ENCODE measurements at places on chromosomes 2 and 18.
A peak's percentile ranks its signal among the peaks of the same experiment; 100 is the strongest.

DNA sequence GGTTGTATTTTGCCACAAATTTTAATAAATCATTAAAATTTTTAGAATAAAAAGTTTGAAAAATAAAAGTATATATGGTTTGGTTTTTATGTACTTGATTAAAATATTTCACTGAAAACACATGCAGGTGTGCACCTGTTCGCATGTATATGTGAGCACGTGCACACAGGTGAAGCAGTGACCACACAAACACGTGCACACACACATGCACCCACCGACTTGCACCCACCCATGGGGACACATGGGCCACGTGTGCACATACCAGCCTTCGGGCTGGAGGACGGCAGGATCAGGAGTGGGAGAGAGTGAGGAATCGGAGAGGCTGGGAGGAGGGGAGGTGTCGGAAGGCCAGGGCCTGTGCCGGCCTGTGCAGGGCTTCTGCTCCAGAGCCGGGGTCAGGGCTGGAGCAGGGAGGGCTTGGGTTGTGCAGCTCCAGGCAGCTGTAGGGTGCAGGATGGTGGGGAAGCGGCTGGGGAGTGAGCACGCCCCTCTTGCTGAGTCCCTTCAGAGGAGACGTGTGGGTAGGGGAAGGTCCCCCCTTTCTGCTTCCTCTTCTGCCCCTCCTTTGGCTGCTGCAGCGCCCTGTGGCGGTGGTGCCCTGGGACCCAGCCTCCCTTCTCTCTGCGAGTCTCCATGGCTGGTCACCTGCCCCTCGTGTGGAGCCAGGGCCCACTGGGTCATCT is 106.9 kb upstream of the HDAC4 start:
- no peak for DNase-seq

DNA sequence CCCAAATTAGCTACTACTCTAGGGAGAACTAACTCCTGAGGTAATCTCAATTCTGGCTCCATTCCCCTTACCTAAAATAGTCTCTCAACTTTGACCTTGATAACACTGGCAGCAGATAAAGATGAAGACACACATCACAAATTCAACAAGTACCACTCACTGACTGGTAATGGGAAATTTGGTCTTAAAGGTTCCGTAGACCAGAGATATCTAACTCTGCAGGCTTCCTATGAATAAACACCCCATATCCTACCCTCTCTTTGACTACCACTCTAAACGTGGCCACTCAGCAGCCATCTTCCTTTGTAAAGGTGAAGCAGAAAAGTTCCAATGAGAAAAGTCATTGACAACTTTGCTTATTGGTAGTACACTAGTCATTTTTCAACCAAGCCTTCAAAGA is 38.6 kb upstream of the GALNT5 start:
- DNase-seq, result no peak

- DNase-seq, result no peak
Measured at GRCh38 chr2:46876741-46877384, 38.7 kb downstream of the MCFD2 start.

GRCh38 chr2:150528861-150529801 is 41.7 kb upstream of the RND3 start:
- no peak for DNase-seq

DNA sequence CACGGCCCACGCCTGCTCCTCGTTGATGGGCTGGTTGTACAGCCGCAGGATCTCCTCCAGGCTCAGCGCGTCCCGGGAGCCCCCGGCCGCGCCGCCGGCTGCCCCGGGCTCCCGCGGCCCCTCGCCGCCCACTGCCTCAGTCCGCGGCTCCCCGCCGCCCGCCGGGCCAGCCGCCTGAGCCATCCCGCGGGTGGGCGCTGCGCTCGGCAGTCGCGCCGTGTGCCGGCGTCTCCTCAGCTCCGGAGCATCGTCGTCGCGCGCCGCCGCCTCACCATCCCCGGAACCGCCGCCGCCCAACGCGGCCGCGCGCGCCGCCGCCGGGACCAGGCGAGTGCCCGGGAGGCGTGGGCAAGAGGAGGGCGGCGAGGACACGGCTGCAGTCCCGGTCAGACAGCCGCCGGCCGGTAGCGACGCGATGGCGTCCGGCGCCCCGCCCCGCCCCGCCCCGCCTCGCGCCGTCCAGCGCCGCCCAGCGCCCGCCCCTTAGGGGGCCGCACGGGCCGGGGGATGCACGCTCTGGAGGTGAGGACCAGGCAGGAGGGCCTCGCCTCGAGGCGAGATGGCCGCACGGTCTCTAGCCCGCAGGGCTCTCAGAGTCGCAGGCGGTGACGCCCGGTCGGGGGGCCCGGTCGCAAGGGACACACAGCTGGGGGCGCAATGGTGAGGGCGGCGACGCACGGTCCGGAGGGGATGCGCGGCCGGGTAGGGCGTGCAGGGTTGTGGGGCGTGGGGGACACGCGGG is at the start of gene SPIRE1:
SPIRE1 (minus strand) TSS at position 424 of the 742 bp plus-strand sequence; CDS start at position 183, 241 bp downstream.
- no peak for DNase-seq

GRCh38 chr2:172972005-172972619 is 103.5 kb upstream of the MAP3K20 start:
- DNase-seq, result no peak

DNA sequence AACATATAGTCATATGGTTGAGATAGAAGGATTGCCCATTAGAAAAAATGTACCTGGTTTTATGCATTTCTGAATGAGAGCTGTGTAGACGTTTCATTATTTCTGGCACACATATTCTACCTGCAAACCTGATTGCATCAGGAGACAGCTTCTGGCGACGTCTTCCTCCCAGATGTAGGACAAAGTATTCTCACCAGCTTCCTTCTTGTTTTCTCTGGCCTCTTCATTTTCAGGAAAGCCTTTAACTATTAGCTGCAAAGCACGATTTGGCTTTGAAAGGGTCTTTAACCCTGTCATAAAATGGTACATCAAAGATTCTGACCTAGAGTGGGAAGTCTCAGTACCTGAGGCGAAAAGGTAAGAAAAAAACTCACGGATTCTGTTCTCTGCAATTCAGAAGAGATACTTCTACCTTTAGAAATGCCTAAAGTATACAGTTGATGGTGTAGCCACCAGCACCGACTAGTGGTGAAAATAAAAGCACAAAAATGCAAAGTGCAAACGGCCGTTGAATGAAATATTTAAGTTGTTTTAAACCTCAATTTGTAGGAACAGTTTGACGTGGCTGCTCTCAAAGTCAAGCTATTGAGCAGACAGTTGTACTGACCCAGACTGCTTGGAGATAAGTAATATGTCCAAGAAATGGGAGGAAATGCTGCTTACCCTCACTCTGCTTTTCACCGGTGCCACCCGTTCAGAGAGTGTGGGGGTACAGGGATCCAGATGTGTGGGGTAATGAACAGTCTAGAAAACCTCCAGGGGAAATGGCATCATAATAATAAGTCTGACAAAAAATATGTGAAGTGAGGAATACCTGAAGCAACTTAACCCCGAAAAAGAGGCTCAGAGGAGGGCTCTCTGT is 20.2 kb downstream of the IL18RAP start:
- no peak for DNase-seq

DNA sequence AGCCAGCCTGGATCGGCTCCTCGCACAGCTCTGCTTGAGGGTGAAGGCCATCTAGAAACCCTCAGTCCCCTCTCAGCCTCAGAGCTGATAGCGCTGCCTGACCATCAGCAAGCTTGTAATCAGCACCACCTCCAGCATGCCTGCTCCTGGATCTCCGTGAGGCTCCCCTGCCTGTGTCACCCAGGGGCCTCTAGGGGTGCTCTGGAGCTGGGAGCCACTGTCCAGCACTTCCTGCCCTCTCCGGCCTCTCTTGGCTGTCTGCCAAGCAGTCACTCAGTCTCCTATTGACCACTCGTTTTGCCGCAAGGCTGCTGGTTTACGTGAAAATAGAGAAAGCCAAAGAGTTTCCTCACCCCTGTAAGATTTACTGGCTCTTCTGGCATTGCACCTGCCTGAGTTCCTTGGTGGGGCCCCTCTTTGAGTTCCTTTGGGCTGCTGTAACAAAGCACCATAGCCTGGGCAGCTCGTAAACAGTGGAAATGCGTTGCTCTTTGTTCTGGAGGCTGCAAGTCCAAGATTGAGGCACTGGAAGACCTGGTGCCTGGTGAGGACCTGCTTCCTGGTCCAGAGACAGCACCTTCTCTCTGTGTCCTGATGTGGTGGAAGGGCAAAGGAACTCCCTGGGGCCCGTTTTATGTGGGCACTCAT is 17.9 kb downstream of the CAPN10 start:
- no peak for DNase-seq

DNA sequence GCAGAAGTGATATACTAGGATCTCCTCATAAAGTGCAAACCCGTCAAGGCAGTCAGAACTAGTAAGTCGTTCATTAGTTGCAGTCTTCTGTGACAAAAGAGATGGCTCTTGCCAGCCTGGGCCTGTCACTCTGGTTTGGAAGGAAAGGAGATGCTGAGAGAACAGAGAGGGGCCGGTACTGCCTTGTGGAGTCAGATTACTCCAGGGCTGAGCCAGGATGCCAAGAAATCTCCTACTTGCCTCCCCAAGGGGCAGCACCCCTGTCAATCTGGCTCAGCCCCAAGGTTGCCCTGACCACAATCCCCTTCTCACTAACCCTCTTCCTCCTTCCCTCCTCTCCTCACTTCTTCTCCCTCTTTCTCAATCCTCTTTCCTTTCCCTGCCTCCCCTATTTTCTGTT is 62.9 kb upstream of the ASPRV1 start:
- no peak for DNase-seq

DNA sequence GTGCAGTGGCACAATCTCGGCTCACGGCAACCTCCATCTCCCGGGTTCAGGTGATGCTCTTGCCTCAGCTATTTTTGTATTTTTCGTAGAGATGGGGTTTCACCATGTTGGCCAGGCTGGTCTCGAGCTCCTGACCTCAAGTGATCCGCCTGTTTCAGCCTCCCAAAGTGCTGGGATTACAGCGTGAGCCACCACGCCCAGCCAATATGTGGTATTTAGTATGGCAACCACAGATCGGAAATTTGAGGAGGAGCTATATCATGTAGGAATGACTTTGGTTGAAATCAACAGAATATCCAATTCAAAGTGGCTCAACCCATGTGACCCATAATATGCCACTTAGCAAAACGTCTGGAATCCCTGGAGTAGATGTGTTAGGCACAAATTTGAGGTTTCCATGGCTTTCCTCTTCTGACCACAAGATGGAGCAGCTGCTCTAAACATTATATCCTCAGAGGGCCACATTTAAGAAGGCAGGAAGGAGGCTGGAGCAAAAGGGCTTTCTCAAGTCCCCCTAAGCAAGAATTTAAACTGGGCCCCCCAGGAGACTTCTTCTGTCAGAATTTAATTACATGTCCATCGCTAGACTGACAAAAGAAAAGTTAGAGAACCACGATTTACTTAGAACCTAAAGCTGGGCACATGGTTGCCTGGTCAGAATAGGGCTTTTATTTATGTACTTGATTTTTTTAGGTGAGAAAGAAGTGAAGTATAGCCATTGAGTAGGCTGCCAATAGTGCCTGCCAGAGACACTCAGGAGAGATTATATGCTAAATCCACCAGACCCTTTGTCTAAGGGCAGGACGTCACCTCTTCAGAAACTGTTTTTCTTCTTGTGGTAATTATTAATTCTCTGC is 49.6 kb upstream of the ITSN2 start:
- DNase-seq, result peak; percentile 80

DNA sequence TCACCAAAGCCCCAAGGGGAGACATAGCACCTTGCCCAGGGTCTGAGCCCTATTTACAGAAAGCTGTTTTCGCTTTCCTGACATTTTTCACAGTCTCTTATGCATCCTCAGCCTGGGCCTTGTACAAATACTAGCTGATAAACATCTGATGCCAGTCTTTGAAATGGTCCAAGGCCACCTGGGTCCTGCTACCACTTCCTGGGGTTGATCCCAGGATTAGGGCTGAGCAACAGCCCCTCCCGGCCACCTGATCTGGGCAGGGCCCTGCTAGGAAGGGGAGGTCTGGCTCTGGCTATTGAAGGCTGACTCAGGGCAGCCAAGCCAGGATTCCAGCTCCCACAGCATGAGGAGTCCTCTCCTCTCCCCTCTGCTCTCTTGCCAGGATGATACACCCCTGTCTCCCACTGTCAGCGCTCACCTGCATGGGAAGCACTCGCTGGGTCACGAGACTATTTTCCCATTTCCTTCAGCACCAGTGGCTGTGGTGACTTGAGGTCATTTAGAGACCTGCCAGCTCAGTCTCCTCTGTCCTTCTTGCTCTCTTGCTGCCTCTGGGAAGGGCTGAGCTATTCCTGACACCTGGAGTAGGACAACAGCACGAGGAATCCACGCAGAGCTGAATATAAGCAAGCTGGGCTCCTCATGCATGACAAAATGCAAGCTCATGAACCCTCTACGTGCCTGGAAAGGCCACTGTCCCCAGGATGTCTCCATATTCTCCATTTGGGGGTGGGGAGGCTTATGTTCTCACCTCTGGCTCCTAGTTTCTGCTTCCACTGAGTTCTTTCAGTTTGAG is 53.0 kb upstream of the LGALSL start:
- no peak for DNase-seq

GRCh38 chr2:15912203-15912602 is 28.1 kb upstream of the MYCN start:
- DNase-seq, result no peak

- no peak for DNase-seq
Measured at GRCh38 chr18:25594351-25594750, 242.4 kb upstream of the ZNF521 start.

- no peak for DNase-seq
Measured at GRCh38 chr2:122261911-122262310, 506.5 kb downstream of the TSN start.

DNA sequence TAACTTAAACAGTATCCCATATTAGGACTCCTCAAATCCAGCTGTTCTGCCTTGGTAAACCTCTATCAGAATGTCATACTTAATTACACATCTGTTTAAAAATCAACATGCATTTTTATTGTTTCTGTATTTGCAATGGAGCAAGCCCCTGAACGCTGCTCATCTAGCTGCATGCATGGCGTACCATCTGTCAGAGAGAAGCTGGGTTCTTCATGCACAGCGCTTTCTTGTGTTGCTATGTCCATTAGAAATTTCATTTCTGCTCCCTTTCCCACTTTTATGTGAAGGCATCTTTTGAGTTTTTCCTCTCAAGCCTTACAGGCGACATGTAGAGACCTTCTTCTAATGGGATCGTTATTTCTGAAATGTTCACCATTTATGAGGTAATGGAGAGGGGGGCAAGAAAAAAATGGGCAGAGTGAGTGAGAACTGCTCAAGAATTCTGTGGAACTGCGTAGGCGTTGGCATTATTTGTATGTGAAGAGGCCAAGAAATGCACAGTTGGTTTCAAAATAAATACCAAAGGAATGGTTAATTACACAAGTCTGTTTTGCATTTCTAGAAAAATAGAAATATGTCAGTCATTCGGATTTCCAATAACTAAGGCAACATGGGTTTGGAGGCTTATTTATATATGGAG is 31.6 kb downstream of the INSIG2 start:
- no peak for DNase-seq

- no peak for DNase-seq
Measured at GRCh38 chr18:51724790-51725721, 527.6 kb upstream of the MEX3C start.

All from NCI-H1417 treated with DMSO at 0.1 percent for 48 hours (cell line).